ENCODE measurements at places on chromosomes 2 and 18.

- DNase-seq: no peak
Observed at GRCh38 chr2:136818839-136819238, 53.5 kb downstream of the THSD7B start.

DNA sequence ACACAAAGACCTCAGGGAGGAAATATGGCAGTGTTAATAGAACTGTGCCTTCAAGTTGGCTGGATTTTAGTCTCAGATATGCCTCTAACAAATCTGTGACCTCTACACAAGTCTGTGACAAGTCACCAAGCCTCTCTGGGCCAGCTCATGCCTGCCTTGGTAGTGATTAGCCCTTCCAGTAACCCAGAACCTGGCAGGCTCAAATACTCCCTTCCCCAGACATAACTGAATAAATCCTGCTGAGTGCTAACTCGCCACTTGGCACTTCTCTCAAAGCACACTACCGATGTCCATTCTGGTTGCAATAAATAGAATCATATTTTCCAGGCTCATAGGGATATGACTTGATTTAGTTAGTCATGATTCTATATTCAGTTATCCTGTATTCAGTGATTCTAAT lies 15.3 kb upstream of the THSD7B start:
- no peak for DNase-seq

GRCh38 chr2:228841877-228842276 lies 429.2 kb downstream of the PID1 start:
- peak; percentile 20 for DNase-seq

GRCh38 chr2:25250331-25251070 lies 82.1 kb upstream of the POMC start:
- DNase-seq: no peak

DNA sequence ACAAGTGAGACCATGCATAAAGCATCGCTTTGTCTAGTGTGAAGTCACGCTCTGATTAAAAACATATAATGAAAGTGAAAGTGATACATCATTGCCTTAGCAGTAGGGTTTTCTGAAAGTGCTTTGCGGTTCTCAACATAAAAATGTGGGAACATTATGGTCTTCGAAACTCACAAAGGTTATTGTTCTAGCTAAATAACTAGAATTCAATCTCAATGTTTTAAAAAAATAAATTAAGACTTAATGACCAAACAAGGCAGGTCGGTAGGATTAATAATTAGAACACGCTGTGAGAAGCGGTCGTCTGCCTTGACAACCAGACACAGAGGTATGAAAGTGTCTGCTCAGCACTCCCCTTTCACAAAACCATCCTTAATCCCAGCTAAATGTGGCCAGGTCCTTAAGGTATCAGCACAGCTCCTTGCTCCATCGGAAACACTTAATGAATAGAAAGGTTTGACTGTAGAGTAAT lies 42.2 kb downstream of the KLHL14 start:
- no peak for DNase-seq

Measured in HuH-7.5 (cell line).